Naive B cell (primary cell): ENCODE measurements at places on chromosomes 12 and 14. TPM values are rescaled to one million over a fixed set of nuclear protein-coding genes. Genes with fewer than 3 reads are reported as not detected.
A peak's percentile ranks its signal among the peaks of the same experiment; 100 is the strongest.

MDM1 gene
- polyA plus RNA-seq = 19.8 TPM

ZNF705A gene
- polyA plus RNA-seq = not detected

PKP2 gene
- polyA plus RNA-seq = not detected

RD3L gene
- not detected for polyA plus RNA-seq

DNA sequence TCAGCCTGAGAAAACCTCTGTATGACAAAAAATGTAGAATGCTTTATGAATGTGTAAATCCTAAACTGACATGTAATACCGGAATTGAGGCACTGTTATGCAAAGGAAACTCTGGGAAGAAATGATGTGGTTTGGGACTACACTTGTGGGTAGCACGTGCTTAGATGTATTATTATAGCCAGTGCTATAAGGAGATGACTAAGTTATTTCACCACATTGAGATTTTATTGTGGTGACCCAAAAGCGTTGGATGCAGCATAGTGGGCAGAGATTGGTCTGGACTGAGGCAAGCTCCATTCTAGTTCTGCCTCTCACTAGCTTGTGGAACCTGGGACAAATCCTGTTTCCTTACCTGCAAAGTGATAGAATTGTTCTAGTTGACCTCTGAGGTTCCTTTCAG lies 172.2 kb downstream of the SNAPC1 start:
- no peak overlapping the region for H3K4me3 ChIP-seq
- H3K4me1 ChIP-seq = no peaks in the 10 kb centered on the region
- no peaks in the 10 kb centered on the region for H3K36me3 ChIP-seq
- no peak for DNase-seq
- H3K27ac ChIP-seq = no peak overlapping the region
- H3K27me3 ChIP-seq = peaks cover 48% of the 10 kb centered on the region

DNA sequence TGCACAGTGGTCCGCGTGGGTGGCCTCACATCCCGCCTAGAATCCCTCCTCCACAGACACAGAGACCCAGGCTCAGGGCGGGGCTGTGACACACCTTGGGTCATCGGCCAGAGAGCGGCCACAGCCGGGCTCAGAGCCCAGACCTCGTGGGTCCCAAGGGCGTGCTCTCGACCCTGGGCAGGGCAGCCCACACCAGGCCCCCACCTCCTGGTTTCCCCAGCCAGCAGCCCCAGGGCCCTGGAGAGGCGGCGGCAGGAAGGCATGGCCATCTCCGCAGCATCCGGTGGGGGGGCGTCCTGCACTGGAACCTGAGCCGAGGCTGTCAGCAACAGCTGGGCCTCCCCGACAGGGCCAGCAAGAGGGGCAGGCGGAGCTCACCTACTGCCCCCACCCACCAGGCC lies 15.2 kb downstream of the JAG2 start:
- no peaks in the 10 kb centered on the region for H3K27me3 ChIP-seq
- no peak overlapping the region for H3K27ac ChIP-seq
- no peaks in the 10 kb centered on the region for H3K4me1 ChIP-seq
- no peak for DNase-seq
- H3K36me3 ChIP-seq = no peaks in the 10 kb centered on the region

DNA sequence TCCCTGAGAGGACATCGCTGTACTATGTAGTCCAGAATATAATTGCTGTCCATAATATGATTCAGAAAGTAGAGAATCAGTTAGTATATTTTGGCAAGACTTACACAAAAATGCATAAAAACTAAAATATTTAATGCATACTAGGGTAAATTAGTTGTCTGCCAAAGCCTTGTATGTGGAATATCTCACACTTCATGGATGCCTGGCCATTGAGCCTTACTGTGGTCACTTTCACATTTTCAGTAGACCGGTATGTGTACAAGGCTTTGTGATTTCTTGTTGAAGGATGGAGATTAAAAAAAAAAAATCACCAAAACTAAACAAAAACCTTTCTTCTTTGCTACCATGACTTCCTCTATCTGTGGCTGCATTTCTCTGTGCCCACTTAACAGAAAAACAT lies 197.3 kb upstream of the DDHD1 start:
- no peak for DNase-seq
- no peaks in the 10 kb centered on the region for H3K27me3 ChIP-seq
- no peaks in the 10 kb centered on the region for H3K4me1 ChIP-seq

GRCh38 chr12:55972042-55972441 lies 1.8 kb upstream of the RAB5B start:
- peaks cover 19% of the 10 kb centered on the region for H3K4me1 ChIP-seq
- H3K27ac ChIP-seq = peak overlapping the region; percentile 67
- no peak for DNase-seq
- no peaks in the 10 kb centered on the region for H3K36me3 ChIP-seq
- no peaks in the 10 kb centered on the region for H3K27me3 ChIP-seq
- H3K4me3 ChIP-seq = no peak overlapping the region

DNA sequence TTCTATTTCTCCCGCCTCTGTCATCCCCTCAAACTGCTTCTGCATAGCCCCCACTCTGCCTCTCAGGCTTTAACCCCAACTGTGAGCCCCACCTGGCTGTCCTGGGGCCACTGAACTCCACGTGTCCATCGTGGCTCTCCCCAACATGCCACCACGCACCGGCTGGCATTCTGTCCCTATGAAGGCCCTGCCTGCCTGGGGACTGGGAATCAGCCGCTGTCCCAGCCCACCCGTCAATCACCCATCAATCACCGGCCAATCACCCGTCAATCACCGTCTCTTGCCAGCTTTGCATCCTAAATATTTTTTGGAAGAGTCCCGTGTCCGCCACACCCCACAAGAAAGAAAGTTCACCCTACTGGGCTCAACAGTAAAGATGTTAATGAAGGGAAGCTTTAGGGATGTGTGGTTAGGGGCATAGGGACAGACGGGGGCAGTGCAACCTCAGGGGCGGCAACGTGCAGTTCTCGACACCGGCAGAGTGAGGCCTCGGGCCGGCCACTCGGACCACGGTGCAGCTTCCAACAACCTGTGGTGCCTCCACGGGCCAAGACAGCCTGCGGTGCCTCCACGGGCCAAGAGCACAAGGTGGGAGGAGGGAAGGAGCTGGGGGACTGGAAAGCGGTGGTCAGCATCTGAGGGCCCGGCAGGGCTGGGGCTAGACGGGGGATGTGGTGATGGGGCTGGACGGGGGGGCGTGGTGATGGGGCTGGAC lies 85.6 kb downstream of the GALNT9 start:
- no peaks in the 10 kb centered on the region for H3K36me3 ChIP-seq
- peaks cover 7% of the 10 kb centered on the region for H3K27me3 ChIP-seq
- H3K4me1 ChIP-seq = peaks cover 10% of the 10 kb centered on the region
- no peak for DNase-seq
- H3K4me3 ChIP-seq = no peak overlapping the region

DNA sequence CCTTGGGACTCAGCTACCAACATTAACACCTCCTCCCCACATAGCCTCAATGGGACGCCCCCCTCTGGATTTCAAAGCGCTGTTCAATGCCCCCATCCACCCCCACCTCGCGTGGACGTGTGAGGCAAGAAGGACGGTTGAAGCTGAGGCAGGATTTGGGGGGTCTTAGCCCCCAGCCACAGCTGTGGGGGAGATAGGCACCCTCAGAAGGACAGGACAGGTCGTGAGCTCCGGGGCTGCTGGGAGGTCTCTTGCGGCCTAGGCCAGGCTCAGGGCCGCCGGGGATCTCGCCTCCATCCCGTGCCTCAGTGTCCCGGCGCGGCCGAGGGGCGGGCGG lies 8.3 kb upstream of the SP7 start:
- no peak for DNase-seq
- H3K36me3 ChIP-seq = no peaks in the 10 kb centered on the region
- H3K4me3 ChIP-seq = peak overlapping the region; percentile 83
- peaks cover 8% of the 10 kb centered on the region for H3K27me3 ChIP-seq
